Umbilical cord (tissue), 2 donors: ENCODE measurements at places on chromosomes 4 and X. TPM values are rescaled to one million over a fixed set of nuclear protein-coding genes. Genes with fewer than 3 reads are reported as not detected.

Gene KCND1
- total RNA-seq, result 1.2 TPM

Gene CPLX1
- not detected for total RNA-seq

Gene GAGE13
- not detected for total RNA-seq

Gene OPRPN
- 2.4 TPM for total RNA-seq

Gene TFDP3
- total RNA-seq, result not detected

Gene UGT2A1
- 2.9 TPM for total RNA-seq

DNA sequence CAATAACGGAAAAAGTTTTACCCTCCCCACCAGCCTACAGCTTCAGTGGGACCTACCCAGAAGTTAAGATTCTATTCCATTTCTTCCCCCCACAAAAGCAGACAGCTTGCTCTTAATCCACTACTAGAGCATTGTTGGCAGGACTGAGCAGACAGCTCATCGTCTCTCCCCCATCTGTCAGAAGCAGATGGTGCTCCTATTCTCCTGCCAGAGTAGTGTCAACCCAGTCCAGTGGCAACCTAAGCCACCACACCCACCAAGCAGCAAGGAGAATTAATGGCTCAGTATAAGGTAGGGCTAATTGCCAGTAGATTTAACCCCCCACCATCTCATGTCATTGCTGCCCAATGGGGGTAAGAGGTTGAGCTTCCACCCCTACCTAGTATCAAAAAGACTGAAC is 62.0 kb downstream of the AWAT2 start:
- DNase-seq, result peak; percentile 10

GRCh38 chr4:36320117-36320896 is 38.9 kb downstream of the DTHD1 start:
- DNase-seq, result no peak

GRCh38 chr4:2255501-2256155 is 6.3 kb downstream of the MXD4 start:
- no peak for DNase-seq

GRCh38 chr4:111631215-111631999 is 513.8 kb upstream of the FAM241A start:
- DNase-seq, result no peak

DNA sequence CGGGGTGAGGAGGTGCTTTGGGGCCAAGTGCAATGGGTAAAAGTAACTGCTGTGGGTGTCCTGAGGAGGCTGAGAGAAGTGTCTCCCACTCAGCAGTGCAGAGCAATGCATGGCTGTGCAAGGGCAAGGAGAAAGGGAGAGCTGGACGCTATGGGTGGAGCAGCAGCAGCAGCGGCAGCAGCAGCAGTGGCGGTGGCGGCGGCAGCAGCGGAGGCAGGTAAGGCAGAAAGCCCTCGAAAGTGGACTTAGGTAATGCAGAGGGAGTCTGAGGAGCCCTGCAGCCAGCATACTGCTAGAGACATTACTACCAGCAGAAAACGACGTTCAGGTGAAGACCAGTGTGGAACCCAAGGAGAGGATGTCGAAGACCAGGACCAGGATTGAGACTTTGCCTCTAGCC is 82.1 kb downstream of the NYX start:
- no peak for DNase-seq

- peak; percentile 79 for DNase-seq
These were observed 11.9 kb upstream of the MAOA start for GRCh38 chrX:43644124-43644701.

GRCh38 chrX:153641627-153642026 is 5.4 kb upstream of the DUSP9 start:
- DNase-seq, result no peak

- DNase-seq, result no peak
These were observed 1.1 kb upstream of the TBC1D14 start for GRCh38 chr4:6908432-6909112.

GRCh38 chr4:43238585-43238984 is 346.1 kb downstream of the GRXCR1 start:
- DNase-seq, result no peak

- no peak for DNase-seq
These were observed 22.8 kb upstream of the AP1S2 start for GRCh38 chrX:15877380-15877779.

DNA sequence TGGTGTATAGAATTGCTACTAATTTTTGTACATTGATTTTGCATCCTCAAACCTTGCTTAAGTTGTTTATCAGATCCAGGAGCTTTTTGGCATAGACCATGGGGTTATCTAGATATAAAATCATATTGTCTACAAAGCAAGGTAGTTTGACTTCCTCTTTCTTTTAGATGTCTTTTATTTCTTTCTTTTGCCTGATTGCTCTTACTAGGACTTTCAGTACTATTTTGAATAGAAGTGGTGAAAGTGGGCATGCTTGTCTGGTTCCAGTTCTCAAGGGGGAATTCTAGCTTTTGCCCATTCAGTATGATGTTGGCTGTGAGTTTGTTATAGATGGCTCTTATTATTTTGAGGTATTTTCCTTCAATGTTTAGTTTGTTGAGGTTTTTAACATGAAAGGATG is 187.9 kb upstream of the LCORL start:
- DNase-seq, result no peak

- peak; percentile 80 for DNase-seq
These were observed 2.6 kb downstream of the C4orf33 start for GRCh38 chr4:129098531-129099001.

- DNase-seq, result peak; percentile 67
These were observed 21.3 kb downstream of the SPCS3 start for GRCh38 chr4:176340871-176341685.

- peak; percentile 27 for DNase-seq
These were observed 929 bp downstream of the ZBTB33 start for GRCh38 chrX:120251471-120252011.

DNA sequence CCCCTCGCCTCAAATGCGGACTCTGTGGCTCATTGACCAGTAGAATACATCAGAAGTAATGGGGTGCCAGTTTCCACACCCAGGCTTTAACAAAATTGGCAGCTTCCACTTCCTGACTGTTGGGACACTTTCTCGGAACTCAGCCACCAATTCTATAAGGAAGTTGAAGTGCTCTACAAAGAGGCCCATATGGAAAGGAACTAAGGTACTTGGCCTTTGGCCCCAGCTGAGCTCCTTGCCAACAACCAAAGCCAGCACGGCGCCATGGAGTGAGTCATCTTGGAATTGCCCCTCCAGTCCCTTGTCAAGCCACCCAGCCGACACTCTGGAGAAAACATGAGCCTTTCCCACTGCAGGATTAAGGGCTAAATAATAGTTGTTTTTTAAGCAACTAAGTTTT is 262.2 kb upstream of the INTU start:
- no peak for DNase-seq

DNA sequence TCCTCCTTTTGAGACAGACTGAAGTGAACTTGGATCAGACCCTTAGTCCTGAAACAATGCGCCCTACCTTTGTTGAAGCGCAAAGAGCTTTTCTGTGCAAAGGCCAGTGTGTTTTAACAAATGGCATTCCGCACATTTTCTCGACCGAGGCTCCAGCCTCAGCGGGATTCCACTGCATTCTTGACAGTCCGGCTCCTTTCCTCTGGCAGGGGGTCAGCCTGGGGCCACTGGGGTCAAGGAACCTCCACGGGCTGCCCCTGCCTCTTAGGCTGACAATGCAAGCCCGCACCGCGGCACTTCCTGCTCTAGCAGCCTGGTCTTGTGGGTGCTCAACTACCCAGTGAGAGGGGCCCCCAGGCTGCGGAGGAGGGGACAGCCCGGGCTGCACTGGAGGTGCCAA is 47.2 kb upstream of the TFDP3 start:
- DNase-seq, result no peak
